CD4-positive, alpha-beta T cell treated with Interleukin-17A for 4 hours (primary cell): ENCODE measurements at places on chromosomes 11 and 22.

DNA sequence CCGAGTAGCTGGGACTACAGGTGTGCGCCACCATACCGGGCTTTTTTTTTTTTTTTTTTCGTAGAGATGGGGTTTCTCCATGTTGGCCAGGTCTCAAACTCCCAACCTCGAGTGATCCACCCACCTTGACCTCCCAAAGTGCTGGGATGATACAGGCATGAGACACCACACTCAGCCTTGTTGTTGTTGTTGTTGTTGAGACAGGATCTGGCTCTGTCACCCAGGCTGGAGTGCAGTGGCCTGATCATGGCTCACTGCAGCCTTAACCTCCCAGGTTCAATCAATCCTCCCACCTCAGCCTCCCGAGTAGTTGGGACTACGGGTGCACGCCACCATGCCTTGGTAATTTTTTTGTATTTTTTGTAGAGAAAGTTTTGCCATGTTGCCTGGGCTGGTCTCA lies 23.4 kb upstream of the CLDN5 start:
- DNase-seq = no peak

- DNase-seq = peak; percentile 49
These were observed 57.8 kb downstream of the ENDOD1 start for GRCh38 chr11:95147364-95147905.

DNA sequence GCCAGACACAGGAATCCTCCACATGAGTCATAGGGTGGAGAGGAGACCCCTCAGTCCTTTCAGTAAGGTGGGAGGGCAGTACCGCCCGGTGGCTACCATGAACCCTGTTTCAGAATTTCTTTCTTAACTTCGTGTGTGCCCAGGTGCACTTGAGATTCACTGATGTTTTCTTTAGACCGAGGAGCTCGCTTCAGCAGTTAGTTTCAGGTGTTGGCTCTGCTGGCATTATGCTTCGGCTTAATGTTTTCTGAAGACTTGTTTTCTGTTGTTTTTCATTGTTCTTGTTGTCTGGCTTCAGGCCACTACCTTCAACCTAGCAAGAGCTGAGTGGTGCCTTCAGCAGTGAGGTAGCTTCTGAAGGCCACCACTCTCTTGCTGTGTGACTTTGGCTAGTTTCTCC lies 71.5 kb downstream of the BMAL1 start:
- DNase-seq = no peak

GRCh38 chr11:75504501-75504900 lies 21.2 kb downstream of the GDPD5 start:
- DNase-seq = no peak
